ENCODE measurements at places on chromosomes 3 and 15.

DNA sequence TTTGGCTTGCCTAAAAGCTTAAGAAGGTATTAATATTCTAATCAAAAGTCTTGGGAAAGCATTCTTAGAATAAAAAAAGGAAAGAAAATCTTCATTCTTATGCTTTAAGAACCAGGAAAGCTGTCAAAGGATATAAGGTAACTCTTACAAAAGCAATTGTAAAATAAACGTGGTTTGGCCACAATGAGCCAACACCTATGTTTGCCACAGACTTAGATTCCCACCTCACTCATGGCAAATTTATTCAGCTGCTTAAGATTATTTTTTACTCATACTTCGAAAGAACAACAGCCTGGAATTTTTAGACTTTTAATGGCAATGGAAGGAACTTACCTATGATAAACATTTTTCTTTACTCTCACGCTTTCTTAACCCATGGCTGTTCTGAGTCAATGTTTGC is 38.4 kb downstream of the AGTR1 start:
- no peak for DNase-seq

DNA sequence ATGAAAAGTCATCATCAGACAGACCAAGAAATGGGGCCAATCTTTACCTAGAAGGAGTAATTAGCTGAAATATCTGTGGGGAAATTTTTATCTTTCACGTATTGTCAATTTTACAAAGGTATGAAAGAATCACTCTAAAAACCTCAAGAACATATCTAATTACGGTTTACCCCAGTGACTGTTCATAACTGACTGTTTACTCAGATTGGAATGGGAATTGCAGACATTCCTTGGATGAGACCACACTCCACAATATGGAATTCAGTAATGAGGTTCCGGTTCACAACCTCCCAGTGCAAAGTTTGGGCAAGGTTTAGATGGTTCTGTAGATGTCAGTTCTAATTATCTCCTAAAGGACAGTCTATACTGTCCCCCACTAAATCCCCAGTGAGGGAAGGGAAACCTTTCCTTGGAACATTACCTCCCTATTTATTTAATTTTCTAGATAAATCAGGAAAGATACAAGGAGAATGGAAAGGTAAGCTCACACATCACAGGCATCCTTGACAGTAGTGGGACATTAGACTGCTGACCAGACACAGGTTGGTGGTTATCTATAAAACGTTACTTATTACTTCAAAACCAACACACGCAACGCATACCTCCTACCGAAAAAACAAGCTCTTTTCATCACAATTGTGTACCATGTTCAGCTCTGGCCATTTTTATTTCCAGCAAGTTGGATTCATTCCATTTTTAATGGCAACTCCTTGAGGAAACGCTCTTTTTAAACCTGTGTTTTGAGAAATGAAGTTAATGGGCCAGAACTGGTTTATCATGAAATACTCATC is 129.9 kb downstream of the RORA start:
- DNase-seq = no peak

DNA sequence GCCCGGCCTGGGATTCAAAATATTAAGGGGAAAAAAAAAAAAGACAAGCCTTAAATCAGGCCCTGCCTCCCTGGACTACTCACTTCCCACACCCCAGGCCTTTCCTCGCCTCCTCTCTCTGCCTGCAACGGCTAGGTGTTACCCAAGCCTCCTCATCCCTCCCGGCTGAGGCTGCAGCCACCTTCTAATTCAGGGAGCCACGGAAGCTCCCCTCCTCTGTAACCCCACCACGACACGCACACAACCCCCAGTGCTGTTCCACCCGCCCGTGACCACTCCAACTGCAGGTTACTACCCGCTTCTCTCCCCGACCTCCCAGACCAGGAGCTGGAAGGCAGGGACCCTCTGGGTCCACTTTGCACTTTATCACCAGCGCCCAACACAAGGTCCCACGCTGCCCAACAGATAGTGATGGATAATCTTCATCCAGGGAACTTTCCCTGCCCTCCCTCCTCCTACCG is 936 bp downstream of the KIF7 start:
- no peak for DNase-seq

GRCh38 chr3:170144437-170144843 is 37.1 kb downstream of the PHC3 start:
- DNase-seq = no peak

DNA sequence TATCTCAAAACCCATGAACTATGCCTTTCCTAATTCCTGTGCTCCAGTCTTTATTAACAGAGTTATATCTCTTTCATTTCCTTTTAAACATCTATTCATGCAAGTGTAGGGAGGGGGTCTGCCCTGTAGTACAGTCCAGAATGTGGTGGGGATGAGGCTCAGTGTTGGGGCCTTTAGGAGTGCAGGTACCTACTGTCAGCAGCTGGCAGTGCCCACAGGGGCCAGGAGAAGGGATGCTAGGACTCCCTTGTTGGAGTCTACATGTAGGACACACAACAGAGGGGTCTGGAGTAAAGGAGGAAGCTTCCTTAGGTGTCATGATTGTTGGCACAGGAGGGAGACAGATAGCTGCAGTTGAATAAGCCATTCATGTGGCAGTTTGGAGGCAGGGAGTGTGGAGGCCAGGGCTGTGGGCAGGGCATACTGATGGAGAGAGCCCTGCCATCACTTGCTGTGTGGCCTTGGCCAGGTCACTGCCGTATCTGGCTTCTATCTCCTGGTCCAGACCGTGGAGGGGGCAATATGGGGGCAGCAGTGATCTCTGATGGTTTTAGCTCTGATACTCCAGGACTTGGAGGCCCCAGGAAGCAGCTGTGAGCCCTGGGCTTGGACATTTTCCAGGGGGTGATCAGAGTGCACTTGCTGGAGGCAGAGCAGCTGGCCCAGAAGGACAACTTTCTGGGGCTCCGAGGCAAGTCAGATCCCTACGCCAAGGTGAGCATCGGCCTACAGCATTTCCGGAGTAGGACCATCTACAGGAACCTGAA is 29.5 kb downstream of the ESYT3 start:
- DNase-seq = no peak
